ENCODE measurements at places on chromosomes 12 and 14. TPM values are rescaled to one million over a fixed set of nuclear protein-coding genes. Genes with fewer than 3 reads are reported as not detected.

IRAK4 gene
- total RNA-seq, result 15.9 TPM

GRCh38 chr12:5513406-5513805 is 81.5 kb downstream of the NTF3 start:
- no peaks in the 10 kb centered on the region for H3K27me3 ChIP-seq
- no peak overlapping the region for H3K4me3 ChIP-seq
- H3K4me1 ChIP-seq, result peaks cover 14% of the 10 kb centered on the region
- no peak overlapping the region for H3K27ac ChIP-seq
- no peak for DNase-seq
- no peaks in the 10 kb centered on the region for H3K36me3 ChIP-seq

DNA sequence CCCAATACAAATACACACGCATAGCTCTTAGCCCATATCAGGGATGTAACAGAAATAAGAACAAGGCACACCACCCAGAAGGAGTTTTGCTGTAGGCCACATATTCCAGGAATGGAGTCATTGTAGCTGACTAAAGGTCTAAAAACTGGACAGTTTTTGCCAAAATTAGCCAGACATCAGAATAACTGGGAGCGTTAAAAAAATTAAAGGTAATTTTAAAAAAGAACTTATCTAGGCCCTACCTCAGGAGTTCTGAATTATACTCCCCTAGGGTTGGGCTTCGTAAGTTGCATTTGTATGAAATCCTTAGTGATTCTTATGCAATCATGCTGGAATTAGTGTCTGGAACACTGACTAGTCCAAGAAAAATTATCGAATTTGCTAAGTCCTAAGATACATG is 987.7 kb downstream of the GALC start:
- H3K4me3 ChIP-seq, result no peak overlapping the region
- no peak overlapping the region for H3K27ac ChIP-seq
- no peaks in the 10 kb centered on the region for H3K36me3 ChIP-seq
- DNase-seq, result no peak

GRCh38 chr12:96235484-96235826 is 41.3 kb downstream of the ELK3 start:
- no peak overlapping the region for H3K27ac ChIP-seq
- DNase-seq, result no peak
- no peak overlapping the region for H3K4me3 ChIP-seq
- peaks cover 16% of the 10 kb centered on the region for H3K4me1 ChIP-seq
- no peaks in the 10 kb centered on the region for H3K36me3 ChIP-seq

ASCL1 gene
- 1.7 TPM for total RNA-seq

ESPL1 gene
- total RNA-seq, result 9.0 TPM

DNA sequence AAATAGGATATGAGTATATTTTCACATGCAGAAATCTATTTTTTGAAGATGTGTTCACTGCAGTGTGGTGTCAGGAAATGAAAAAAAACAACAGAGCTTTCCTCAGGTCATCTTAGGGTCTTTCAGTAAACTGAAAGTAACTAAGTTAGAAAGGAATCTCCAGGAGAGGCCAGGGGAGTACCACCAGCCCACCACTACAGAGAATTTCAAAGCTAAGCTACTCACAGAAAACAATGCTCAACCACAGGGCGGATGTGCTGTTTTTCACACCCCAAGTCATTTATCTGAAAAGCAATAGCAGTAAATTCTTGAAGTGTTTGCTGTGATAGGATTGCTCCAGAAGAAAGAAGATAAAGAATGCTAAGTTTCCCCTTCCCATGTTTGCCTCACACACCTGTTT is 79.0 kb downstream of the IFNG start:
- peak overlapping the region; percentile 24 for H3K27ac ChIP-seq
- H3K4me3 ChIP-seq, result no peak overlapping the region
- peaks cover 5% of the 10 kb centered on the region for H3K4me1 ChIP-seq

- H3K4me1 ChIP-seq, result no peaks in the 10 kb centered on the region
- no peak for DNase-seq
- no peak overlapping the region for H3K27ac ChIP-seq
- no peaks in the 10 kb centered on the region for H3K36me3 ChIP-seq
Observed at GRCh38 chr14:97791906-97792305, 994.7 kb downstream of the VRK1 start.

GRCh38 chr12:12441843-12442461 is 85.1 kb downstream of the BORCS5 start:
- H3K27ac ChIP-seq, result peak overlapping the region; percentile 91
- no peaks in the 10 kb centered on the region for H3K36me3 ChIP-seq
- H3K27me3 ChIP-seq, result no peaks in the 10 kb centered on the region
- H3K4me3 ChIP-seq, result no peak overlapping the region

ADGRD1 gene
- 18.5 TPM for total RNA-seq

SEL1L gene
- 90.6 TPM for total RNA-seq

VPS33A gene
- 35.2 TPM for total RNA-seq

AJUBA gene
- total RNA-seq, result 75.1 TPM

MIPOL1 gene
- total RNA-seq, result 12.2 TPM

SLC38A2 gene
- total RNA-seq, result 372 TPM

DNA sequence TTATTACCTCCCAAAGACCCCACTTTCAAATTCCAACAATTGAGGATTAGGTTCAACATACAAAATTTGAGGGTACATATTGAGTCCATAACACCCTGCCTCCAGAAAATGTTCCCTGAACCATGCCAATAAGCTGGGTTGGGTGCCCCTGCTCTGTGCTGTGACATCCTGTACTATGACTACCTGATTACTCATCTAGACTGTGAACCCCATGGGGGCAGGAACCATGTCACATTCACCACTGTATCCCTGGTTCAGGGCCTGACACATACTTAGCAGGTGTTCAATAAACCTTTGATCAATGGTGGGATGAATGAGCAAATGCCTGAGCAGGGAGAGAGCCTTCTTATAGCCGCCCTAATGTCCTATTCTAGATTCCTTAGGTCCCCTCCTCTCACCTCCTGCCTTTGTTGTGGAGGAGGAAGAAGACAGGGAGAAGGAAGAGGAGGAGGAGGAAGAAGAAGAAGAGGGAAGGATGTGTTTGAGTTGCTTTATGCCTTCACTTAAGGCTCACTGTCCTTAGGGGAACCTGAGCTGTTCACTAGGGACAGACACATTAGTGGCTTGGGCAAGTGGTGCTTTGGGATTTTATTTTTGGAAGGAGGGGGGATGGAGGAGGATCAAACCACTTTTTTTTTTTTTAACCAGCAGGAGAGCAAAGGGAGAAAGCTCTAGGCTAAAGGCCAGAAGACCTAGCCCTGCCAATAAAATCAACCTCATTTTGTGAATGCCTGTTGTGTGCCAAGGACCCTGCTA is 21.3 kb downstream of the GPR68 start:
- H3K27me3 ChIP-seq, result no peaks in the 10 kb centered on the region
- H3K27ac ChIP-seq, result no peak overlapping the region
- no peaks in the 10 kb centered on the region for H3K4me1 ChIP-seq
- no peaks in the 10 kb centered on the region for H3K36me3 ChIP-seq
- no peak overlapping the region for H3K4me3 ChIP-seq

DNA sequence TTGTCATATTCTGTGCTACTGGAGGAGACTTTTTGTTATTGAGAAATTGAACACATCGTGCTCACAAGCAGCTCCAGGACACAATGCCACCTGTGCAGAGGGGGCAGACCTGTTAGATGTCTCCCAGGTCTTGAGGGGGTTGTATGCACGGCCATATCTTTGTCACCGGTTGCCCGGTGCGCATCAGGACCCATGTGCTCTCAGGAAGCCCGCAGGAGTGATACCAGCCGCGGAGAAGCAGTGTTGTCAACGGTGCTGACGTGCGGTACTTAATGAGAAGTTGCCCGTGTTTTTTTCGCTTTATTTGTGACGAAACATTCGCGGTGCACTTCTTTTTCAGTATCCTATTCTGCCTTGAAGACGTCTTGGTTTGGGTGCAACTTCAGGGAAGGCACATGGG is 128.2 kb upstream of the RTL1 start:
- H3K27ac ChIP-seq, result no peak overlapping the region
- H3K36me3 ChIP-seq, result no peaks in the 10 kb centered on the region
- no peak overlapping the region for H3K4me3 ChIP-seq

GRCh38 chr14:25108291-25108690 is 58.3 kb upstream of the STXBP6 start:
- no peaks in the 10 kb centered on the region for H3K36me3 ChIP-seq
- DNase-seq, result no peak
- H3K27ac ChIP-seq, result no peak overlapping the region

DNA sequence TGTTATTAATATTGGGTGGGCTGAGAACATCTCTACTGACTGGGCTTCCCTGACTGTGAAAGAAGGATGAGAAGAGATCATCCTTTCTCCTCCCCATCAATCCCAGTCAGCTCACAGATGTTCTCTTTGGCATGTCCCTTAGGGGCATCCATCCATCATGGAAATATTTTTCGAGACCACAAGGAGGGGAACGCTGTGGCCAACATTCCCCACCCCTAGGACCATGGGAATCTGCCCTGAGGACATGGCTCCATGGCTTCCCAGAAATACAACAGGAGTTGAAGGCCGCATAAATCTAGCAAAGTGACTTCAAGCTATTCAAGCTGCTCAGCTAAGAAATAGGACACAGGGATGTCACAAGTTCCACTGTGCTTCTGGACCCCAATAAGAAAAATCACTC is 456.8 kb downstream of the MED13L start:
- DNase-seq, result no peak
- no peaks in the 10 kb centered on the region for H3K36me3 ChIP-seq
- H3K27ac ChIP-seq, result no peak overlapping the region

DNA sequence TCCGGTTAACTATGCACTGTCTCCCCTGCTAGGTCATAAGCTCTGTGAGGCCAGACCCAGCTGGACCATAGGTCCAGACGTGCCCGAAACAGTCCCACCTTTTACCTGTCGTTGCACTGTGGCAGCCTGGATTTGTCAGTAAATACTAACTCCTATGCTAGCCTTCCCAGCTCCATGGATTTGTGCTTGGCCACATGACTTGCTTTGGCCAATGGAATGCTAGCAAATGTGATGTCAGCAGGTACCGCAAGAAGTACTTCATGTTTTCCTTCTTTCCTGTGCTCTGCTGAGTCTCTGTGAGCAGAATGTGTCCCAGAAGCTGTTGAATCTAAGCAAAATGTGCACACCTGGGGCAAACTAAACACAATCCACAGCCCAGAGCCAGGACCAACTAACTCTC is 157.2 kb downstream of the ANO2 start:
- no peak overlapping the region for H3K4me3 ChIP-seq
- no peaks in the 10 kb centered on the region for H3K4me1 ChIP-seq
- H3K36me3 ChIP-seq, result no peaks in the 10 kb centered on the region
- peaks cover 5% of the 10 kb centered on the region for H3K27me3 ChIP-seq
- H3K27ac ChIP-seq, result no peak overlapping the region
- DNase-seq, result no peak

- no peak overlapping the region for H3K27ac ChIP-seq
- H3K27me3 ChIP-seq, result no peaks in the 10 kb centered on the region
- no peak overlapping the region for H3K4me3 ChIP-seq
- no peaks in the 10 kb centered on the region for H3K36me3 ChIP-seq
- peaks cover 46% of the 10 kb centered on the region for H3K4me1 ChIP-seq
Observed at GRCh38 chr12:116266631-116267349, 10.7 kb downstream of the MED13L start.

DNA sequence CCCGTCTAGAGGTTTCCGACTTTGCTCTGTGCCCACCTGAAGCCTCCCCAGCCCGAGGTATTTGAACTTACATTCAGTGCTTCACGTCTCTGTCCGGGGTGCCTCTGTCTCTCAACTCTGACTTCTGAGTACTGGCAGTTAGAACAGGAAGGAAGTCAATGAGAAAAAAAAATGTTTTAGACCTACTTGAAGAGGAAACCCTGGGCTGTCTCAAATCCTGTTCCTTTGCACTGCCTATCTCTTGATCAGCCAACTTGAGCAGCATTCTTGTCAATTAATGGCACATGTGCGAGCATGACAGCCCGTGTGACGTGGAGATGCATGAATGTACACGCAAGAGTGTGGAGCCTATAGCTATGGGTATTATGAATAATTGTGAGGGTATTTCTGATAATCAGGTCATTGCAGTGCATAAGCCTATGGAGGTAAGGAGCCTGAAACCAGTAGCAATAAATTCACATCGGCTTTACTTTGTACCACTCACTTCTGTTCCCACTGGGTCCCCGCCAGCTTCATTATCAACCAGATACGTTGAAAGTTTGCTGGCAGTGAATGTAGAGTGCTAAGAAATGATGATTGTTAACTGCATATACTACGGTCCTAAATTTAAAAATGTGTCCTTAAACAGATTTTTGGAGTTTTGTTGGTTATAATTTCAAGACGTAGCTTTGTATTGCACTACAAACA is at the start of gene ARHGDIB:
Gene ARHGDIB (minus strand): TSS at position 136 of the 687 bp plus-strand sequence. CDS start 10,889 bp downstream, outside the sequence.
- H3K27ac ChIP-seq, result peak within 1 kb of the TSS; percentile 6
- H3K36me3 ChIP-seq, result no peaks in the 10 kb centered on the region
- no peaks in the 10 kb centered on the region for H3K4me1 ChIP-seq
- no peak within 1 kb of the TSS for H3K4me3 ChIP-seq

DNA sequence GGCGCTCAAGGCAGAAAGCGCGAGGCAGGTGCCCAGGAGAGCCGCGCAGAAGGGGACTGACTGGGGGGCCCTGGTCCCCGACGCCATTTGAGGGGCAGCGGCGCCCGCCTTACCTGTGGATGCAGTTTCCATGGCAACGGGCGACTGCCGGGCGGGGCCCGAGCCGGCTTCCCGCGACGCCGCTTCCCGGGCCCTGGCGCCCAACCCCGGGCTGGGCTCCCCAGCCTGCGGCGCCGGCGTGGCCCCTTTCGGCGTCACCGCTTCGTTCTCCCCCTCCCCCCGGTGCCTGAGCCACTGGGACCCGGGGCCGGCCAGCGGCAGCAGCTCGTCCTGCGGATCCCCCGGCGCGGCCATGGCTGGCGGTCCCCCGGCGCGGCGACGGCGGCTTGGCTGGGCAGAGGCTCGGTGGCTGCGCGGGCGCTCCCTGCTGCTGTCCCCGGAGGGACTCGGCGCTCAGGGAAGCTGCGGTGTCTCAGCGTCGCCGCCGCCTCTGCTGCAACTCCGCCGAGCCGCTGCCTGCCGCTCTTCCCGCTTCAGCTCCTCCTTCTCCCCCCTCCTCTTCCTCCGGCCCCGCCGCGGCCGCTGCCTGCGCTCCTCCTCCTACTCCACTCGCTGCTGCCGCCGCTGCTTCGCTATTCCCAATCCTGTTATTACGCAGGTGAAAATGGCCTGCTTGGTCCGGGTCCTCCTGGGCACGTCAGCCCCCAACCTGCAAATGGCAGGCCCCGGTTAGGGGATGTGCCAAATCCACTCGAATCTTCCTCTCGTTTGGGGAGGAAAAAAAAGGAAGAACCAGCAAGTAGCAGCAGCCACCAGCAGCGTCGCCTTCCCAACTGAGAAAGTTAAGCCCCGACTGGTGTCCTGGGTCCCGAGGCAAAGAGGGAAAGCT is at the start of gene RTN1:
Gene RTN1 (minus strand): TSS at position 500 of the 889 bp plus-strand sequence. CDS start 146 bp downstream, at position 354.
- H3K36me3 ChIP-seq, result no peaks in the 10 kb centered on the region
- no peaks in the 10 kb centered on the region for H3K4me1 ChIP-seq
- H3K4me3 ChIP-seq, result peak within 1 kb of the TSS; percentile 59
- DNase-seq, result peak; percentile 63
- no peak within 1 kb of the TSS for H3K27ac ChIP-seq
- peaks cover 79% of the 10 kb centered on the region for H3K27me3 ChIP-seq

SLC25A21 gene
- total RNA-seq, result 1.6 TPM

RAB15 gene
- total RNA-seq, result 34.0 TPM

DNA sequence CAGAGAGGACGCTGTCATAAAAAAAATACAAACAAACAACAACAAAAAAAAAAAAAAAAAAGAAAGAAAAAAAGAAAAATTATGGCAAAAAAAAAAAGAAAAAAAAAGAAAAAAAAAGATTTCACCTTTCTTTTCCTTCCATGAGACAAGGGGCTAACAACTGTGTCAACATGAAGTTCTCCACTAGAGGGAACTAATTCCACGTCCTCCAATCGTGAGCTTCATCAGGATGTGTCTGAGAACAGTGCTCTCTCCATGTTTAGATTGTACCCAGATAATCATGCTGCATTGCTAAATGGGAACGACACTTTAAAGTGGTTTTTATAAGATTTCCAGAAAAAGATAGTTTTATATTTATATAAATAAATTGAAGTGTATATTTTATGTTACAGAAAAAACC is 96.2 kb upstream of the PTPRB start:
- H3K36me3 ChIP-seq, result no peaks in the 10 kb centered on the region
- peak; percentile 79 for DNase-seq
- no peaks in the 10 kb centered on the region for H3K27me3 ChIP-seq
- H3K27ac ChIP-seq, result no peak overlapping the region
- H3K4me1 ChIP-seq, result no peaks in the 10 kb centered on the region
- no peak overlapping the region for H3K4me3 ChIP-seq
